Myocyte (in vitro differentiated cells): ENCODE measurements at places on chromosomes 12 and 14. TPM values are rescaled to one million over a fixed set of nuclear protein-coding genes. Genes with fewer than 3 reads are reported as not detected.

DNA sequence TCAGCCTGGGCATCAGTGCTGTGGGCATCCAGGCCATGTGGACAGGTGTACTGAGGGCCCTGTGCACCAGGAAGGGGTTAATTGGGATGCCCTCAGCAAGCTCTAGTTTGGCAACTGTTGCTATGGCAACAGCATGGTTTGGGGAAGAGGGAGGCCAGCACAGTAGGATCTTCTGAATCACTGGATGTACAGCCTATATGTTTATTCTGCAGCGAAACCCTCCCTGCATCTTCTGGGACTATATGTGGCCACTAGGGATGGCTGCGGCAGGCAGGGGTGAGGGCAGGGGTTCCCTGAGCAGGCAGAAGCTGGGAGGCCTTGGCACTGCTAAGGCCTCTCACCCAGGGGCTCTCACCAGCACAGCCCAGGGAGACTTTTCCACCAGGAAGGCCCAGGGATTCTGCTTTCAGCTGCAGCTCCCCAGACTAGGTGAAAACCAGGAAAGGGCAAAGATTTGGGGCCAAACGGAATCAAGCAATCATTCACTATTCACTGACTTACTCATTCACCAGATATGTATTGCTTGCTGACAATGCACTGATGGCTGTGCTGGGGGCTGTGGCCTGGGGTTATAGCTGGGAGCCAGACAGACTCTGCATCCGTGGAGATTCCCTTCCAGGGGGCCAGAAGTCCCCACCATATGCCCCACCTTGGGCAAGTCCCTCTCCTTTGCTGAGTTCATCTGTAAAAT, 42.8 kb downstream of the IRF2BPL start:
- no peak for DNase-seq

Gene SLC38A4
- 3.9 and 4.1 TPM in 2 replicates for total RNA-seq

Gene SOX5
- 0.29 TPM in 1 of 2 replicates, not detected in the other for total RNA-seq

- DNase-seq: no peak
Observed at GRCh38 chr12:124677552-124678356, 110.3 kb upstream of the NCOR2 start.

Gene SIRT4
- 4.5 and 5.6 TPM in 2 replicates for total RNA-seq

GRCh38 chr12:87827638-87828264, 201.4 kb downstream of the C12orf50 start:
- no peak for DNase-seq

GRCh38 chr14:88542857-88543795, 11.7 kb downstream of the PTPN21 start:
- DNase-seq: no peak

- DNase-seq: no peak
Observed at GRCh38 chr14:106094654-106095189, 568.3 kb downstream of the TMEM121 start.

DNA sequence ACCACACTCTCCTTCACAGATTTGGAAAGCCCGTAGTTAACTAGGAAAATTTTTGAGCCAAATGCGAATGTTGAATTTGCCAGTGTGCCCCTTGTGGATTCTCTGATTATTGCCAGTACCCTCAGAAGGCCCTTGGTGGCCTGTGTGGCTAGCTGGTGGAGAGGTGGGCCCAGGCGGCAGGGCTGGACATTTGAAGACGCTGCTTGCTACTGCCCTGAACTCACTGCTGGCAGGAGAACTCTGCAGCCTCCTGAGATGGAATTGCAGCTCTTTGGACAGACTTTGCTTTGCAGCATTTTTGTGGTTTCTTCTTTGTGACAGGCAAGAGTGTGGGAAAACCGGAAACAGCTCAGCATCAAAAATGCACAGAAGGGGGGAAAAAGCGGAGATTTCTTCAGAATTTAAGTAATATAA, 97.6 kb downstream of the TGFB3 start:
- peak; percentile 82 for DNase-seq

Gene CTDSP2
- 37.9 and 43.4 TPM in 2 replicates for total RNA-seq

DNA sequence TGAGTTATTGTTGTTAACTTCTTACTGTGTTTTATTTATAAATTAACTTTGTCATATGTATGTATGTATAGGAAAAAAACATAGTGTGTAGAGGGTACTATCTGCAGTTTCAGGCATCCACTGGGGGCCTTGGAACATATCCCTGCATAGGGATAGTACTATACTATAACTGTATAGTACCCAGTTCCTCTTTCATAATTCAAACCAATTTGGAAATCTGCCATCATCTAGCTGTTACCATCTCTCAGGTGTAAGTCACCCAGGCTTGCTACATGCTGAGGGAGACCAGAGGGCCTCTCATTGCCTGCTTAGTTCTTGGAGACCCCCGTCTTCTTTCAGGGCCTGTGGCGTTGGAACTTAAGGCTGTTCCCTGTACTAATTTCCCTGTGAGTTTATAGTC, 12.9 kb upstream of the DCD start:
- DNase-seq: no peak

- DNase-seq: no peak
Observed at GRCh38 chr12:120132863-120133385, 16.4 kb upstream of the RAB35 start.

Gene NKX2-1
- not detected in 2 replicates for total RNA-seq

- DNase-seq: peak; percentile 64
Observed at GRCh38 chr12:50314636-50315312, 31.5 kb upstream of the LIMA1 start.

- peak; percentile 89 for DNase-seq
Observed at GRCh38 chr12:57726151-57726883, 12.2 kb downstream of the AGAP2 start.

DNA sequence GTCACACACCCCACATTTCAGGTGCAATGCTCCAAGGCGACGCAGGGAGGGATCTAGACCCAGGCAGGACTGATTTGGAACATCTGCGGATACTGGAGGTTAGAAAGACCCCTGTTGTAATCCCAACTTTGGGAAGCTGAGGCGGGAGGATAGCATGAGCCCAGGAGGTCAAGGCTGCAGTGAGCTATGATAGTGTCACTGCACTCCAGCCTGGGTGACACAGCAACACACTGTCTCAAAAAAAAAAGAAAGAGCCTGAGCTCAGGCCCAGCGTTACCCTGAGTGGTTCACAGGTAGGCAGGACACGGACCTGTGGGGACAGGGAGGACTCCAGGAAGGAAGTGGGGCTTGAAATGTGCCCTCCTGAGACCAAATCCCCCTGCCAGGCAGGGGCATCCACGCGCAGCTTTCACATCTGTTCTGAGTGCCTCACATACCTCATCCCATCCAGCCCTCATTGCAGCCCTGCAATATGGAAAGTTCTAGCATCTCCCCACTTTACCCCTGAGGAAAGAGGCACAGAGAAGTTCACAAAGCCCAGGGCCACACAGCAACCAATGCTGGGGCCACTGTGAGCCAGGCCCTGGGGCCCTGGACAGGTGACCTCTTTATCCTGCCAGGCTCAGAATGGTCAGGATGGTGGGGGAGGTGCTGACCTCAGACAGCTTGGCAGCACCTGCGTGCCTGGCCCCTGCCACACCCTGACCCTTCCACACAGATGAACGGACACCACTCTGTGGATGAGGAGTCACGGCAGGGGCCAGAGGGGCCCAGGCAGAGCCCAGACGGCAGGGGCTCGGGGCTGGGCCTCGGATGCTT, 34.1 kb downstream of the CCDC85C start:
- DNase-seq: no peak

DNA sequence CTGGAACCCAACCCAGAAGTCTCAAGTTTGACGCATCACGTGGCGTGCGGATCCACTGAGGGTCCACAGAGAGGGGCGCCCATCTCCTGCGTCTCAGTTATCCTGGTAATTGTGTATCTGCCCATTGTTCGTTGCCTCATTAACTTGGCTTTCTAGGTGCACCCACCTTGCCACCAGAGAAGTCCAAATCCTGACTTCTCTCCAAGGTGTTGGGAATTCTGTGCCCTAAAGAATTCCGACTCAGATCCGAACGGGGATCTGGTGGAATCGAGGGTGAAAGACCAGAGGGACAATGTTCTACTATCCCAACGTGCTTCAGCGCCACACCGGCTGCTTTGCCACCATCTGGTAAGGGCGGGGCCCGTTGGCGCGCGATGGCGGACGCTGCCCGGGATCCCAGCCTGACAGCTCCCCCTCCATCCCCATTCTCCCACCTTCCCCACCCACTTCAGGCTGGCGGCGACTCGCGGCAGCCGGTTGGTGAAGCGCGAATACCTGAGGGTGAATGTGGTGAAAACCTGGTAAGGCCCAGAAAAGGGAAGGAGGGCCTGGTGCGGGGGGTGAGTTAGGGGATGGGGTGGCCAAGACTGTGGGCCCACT, 481 bp downstream of the REC8 start:
- DNase-seq: no peak

GRCh38 chr12:108948367-108948766, 68.5 kb downstream of the DAO start:
- DNase-seq: no peak

- DNase-seq: no peak
Observed at GRCh38 chr12:127294651-127295210, 972.2 kb upstream of the TMEM132C start.

- DNase-seq: no peak
Observed at GRCh38 chr12:50243507-50243906, 39.8 kb downstream of the LIMA1 start.

- DNase-seq: no peak
Observed at GRCh38 chr14:85917716-85918115, 387.8 kb downstream of the FLRT2 start.

Gene INSM2
- total RNA-seq: not detected in 2 replicates

Gene FBLN5
- 4.9 and 7.3 TPM in 2 replicates for total RNA-seq

GRCh38 chr12:16563504-16563903, 42.5 kb downstream of the LMO3 start:
- no peak for DNase-seq

- no peak for DNase-seq
Observed at GRCh38 chr12:98733667-98734350, 88.7 kb downstream of the APAF1 start.

DNA sequence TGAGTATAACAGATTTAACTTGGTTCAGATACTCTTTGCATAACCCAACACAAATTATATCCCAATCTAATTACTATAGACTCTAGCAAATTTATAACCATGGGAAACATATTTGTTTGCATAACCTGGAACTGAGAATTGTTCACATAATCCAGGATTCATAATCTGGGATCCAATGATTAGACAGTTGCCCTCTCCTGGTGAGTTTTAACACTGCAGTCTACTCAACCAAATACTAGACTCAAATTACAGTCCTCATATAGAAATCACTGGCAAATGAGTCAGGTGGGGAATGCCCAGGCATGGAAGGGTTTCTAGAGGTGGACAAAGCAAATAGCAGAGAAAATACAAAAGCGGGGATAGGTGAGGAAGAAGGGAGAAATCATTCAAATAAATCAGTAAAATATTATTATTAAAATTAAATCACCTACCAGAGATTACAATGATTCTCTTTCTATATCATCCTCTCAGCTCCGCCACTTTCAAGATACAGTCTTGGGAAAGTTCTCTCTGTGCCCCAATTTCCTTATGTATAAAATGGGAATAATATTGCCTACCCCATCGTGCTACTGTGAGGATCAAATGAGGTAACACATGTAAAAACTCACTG, 9.4 kb downstream of the GCH1 start:
- peak; percentile 67 for DNase-seq

Gene HVCN1
- total RNA-seq: 3.2 and 3.9 TPM in 2 replicates

DNA sequence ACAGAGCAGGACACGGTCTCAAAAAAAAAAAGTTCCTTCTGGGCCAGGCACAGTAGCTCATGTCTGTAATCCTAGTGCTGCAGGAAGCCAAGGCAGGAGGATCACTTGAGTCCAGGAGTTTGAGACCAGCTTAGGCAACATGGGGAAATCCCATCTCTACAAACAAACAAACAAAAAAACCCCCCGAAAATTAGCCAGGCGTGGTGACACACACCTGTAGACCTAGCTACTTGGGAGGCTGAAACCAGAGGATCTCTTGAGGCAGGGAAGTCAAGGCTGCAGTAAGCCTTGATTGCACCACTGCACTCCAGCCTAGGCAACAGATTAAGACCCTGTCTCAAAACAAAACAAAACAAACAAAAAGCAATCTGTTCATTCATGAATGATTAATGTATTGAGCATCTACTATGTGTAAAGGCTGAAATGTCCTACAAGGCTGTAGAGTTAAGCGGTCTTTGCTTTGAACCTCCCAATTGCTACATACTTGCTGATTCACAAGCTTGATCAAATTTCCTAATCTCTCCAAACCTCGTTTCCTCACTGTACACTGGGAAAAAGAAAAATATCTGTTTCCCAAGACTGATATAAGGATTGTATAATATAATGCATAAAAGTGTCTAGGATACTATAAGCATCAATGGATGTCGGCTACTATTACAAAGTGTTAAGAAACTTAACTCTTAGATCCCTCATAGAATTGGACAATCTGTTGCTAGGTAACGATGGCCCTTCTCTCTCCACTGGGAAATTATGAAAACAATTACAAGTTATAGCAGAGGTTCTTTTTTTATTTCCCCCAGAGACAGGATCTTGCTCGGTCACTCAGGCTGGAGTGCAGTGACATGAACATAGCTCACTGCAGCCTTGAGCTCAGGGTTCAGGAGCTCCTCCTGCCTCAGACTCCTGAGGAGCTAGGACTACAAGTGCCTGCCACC, 7.9 kb upstream of the RILPL2 start:
- no peak for DNase-seq

Gene MLXIP
- total RNA-seq: 14.6 and 21.9 TPM in 2 replicates

GRCh38 chr12:15522574-15523187, 200.4 kb downstream of the PTPRO start:
- peak; percentile 63 for DNase-seq

- no peak for DNase-seq
Observed at GRCh38 chr12:25830456-25830855, 128.0 kb upstream of the RASSF8 start.

GRCh38 chr14:37588667-37588955, 6.4 kb downstream of the FOXA1 start:
- DNase-seq: no peak

DNA sequence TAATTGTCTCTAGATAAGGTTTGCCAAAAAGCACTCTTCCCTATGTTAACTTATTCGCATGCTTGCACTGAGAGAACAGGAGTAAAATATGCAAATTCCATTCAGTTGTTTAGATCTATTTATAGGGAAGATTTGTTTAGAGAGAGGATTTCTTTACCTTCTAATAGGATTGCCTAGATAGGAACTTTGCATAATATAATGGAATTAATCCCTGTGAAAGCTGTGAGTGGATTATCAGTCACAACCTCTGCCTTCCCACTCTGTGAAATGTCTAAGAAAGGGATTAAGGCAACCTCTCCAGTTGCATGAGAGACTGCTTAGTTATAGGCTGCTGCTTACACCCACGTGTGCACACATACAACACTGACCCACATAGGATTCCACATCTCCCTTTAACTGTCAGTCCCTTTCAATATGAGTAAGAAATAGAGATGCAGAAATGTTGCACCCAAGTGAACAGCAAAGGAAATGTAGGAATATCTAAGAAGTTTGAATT, 83.2 kb downstream of the ALG10B start:
- DNase-seq: no peak

DNA sequence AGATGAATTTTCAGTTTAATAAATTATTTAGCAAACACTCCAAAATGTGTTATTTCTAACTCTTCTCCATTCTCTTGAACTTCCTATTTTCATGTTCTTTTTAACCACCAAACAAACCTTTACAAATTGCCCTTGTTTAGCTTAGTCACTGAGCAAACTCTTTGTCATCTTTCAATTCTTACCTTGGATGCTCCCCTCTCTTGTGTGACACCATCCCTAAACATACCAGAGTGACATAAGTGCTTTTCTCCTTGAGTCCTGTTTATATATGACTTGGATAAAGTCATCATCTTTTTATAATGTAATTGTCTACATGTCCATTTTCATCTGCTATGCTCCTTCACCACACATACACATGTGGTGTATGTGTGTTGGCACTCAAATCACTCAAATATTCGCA, 3.4 kb upstream of the TMEM19 start:
- no peak for DNase-seq

GRCh38 chr14:30869551-30870155, 4.7 kb upstream of the COCH start:
- peak; percentile 73 for DNase-seq

Gene TESPA1
- total RNA-seq: not detected in 2 replicates

Gene OVCH1
- 0.10 and 0.64 TPM in 2 replicates for total RNA-seq
